ENCODE measurements at places on chromosomes 1 and 21.
A peak's percentile ranks its signal among the peaks of the same experiment; 100 is the strongest.

DNA sequence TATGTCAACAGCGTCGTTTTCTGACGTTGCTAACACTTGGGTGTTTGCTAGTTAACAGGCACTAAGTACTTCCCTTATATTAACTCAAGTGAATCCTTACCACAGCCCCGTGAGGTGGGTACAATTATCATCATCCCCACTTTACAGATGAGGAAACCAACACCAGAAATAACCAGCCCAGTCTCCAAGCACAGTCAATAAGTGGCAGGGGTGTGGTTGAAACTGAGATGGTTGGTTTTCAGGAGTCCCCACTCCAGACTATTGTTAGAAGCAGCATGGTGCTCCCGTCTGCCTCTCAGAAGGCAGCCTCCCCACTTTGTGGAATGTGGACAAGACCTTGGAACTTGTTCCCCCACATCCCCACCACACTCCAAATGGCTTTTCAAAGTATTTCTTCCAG, 45.7 kb upstream of the ACOT11 start:
- no peak for DNase-seq

GRCh38 chr1:202016811-202017748, 6.7 kb downstream of the ELF3 start:
- no peak for DNase-seq

DNA sequence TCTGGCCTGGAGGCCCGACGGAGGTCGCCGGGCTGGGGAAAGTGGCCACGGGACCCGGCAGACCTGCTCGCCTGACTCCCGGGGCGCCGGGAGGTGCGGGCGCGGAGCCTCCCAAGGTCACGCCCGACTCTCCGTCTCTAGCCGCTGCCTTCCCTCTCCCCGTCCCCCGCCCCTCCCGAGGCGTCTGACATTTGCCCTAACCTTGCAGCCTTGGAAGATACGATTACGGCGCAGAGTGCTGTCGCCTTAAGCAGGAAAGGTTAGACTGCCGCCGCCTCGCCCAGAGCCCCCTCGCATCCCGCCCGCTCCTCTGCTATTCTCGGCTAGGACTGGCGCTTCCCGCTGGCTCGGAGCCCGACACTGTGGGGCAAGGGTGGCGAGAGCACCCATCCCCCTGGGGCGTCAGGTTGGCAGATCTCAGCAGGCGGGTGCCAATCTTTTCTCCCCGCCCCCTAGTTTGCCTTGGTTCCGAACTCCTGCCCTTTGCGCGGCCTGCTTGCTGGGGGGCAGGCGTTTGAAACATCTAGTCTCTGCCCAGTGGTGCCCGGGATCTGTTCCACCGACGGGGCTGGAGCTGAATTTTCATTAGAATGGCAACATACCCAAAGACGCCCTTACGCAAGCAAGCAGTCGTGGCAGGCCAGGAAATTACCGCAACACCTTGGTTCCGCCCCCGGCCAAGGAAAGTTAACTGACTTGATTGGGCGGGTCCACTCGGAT, 835 bp downstream of the PGM1 start:
- DNase-seq: no peak

DNA sequence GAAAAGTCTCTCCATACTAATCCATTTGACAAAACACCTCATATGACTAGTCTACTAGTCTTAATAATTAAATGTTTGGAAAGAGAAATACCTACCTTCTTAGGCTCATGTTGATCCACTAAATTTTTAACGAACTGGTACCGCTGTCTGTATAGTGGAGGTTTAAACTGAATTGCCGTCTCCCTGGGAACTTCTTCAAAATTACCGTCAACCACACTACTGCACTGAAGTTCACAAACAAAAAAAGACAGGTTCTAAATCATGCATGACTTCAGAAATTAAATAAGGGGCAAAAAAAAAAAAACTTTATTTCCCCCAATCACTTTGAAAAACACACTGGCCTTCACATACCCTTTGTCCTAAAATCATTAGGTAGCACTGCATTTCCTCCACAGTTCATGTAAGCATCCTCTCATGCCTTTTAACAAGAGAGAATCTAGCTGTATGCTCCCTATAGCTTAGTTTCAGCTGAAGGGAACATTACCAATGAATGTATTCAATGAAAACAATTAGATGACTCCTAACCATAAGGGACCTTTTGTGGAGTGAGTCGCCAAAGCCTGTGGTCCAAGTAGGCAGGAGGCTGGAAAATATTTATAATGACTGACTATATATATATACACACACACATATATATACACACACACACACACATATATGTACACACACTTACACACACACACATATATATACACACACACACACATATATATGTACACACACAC, 3.4 kb downstream of the HENMT1 start:
- DNase-seq: no peak

DNA sequence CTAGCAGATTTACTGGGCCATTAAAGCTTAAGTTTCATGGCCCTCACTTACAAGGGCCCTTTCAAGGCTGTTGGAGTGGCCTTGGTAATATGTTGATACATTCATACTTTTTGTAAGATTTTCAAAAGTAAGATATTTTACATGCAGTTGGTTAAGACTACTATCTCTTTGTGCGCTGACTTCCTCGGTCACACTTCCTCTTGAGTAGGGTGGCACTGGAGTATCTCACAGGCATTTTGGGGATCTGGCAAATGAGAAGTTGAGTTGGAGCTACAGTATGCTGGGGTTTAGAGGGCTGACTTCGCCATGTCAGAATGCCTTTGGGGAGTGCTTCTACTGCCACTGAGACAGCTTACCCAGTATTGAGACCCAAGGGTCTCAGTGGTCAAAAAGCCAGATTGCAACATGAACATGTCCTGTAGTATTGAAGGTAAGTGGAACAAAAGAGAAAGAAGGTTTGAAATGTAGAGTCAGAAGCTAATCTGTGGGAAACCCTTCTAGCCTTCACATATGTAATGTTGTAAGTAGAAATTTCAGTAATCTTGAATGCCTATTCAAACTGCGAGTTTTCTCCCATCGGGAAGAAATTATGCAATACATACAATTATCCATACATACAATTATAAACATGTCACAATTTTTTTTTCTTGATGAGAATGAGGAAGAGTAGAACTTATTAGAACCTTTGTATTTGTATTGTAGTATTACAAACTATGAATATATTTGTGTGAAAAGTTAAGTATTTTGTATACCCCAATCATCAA, 32.3 kb upstream of the RALGPS2 start:
- no peak for DNase-seq

DNA sequence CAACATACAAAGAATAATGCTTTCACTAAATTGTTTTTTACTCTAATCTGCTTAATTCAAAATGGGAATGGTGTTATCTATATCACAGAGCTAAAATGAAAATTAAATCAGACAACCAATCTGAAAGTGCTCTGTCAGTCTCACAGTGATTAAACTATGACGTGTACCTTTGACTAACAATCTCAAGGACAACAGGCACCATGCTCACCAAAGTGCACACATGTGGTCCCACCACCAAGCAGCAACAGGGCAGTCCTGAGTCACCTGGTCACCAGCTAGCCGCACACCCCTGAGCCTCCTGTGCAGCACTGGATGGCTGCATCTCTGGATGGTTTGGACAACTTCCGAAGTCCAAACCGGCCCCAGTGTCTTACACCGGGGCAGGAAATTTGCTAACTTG, 54.5 kb upstream of the NADK start:
- no peak for DNase-seq

- DNase-seq: peak; percentile 66
Observed at GRCh38 chr1:62082456-62083363, 111.9 kb upstream of the L1TD1 start.

DNA sequence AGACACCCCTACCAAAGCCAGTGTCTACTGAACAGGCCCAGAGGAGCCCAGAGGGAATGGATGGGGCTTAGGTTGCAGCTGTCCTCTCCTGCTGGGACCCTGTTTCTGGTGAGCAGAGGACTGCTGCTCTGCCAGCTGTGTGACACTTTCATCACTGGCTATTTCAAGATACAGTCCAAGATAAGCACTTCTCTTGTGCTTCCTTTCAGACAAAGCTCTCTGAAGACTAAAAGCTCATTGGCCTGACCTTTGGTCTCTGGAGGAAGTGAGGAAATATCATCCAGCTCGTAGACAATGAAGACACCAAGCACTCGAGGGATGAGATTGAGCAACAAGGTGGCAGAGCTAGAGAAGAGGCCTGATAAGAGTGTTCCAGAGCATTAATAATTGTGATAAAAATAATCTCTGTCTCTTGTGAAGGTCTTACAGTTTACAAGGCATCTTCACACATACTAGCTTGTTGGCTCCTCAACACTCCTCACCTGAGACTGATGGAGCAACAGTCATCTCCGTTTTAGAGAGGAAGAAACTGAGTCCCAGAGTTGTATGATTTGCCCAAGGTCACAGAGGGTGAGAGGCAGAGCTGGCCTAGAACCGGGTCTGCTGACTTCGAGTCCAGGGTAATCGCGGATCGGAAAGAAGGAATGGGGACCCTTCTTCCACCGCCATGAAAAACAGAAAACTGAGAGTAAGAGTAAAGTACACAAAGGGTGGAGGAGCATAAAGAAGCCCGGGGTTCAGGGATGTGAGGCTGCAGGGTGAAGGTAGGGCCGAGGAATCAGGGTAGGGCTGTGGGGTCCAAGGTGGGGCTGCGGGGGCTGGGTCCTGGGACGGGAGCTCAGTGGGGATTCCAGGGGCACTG, 666 bp downstream of the PAFAH2 start:
- DNase-seq: peak; percentile 49

GRCh38 chr1:195898373-195898772, 709.9 kb downstream of the KCNT2 start:
- no peak for DNase-seq

DNA sequence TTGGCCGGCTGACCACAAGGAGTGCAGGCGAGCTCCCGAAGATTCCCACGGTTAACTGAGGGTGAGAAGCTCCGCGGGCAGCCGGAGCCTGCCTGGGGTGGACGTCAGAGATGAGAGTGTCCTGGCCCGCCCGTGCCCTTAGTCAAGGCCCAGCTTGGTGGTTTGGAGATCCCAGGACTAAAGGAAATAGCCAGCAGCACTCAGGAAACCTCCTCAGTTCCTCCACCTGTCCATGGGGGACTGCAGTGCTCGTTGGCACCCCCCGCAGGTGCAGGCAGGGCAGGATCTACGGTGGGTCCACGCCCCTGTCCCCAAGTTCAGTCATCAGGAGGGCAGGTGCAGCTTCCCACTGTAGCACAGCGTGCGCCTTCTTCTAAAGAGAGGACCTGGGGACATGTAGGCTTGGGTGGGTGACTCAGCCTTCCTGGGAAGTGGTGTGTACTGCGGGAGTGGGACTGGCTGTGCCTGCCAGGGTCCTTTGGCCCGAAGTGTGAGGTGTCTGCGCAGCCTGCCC, 32.5 kb downstream of the SLX9 start:
- no peak for DNase-seq

DNA sequence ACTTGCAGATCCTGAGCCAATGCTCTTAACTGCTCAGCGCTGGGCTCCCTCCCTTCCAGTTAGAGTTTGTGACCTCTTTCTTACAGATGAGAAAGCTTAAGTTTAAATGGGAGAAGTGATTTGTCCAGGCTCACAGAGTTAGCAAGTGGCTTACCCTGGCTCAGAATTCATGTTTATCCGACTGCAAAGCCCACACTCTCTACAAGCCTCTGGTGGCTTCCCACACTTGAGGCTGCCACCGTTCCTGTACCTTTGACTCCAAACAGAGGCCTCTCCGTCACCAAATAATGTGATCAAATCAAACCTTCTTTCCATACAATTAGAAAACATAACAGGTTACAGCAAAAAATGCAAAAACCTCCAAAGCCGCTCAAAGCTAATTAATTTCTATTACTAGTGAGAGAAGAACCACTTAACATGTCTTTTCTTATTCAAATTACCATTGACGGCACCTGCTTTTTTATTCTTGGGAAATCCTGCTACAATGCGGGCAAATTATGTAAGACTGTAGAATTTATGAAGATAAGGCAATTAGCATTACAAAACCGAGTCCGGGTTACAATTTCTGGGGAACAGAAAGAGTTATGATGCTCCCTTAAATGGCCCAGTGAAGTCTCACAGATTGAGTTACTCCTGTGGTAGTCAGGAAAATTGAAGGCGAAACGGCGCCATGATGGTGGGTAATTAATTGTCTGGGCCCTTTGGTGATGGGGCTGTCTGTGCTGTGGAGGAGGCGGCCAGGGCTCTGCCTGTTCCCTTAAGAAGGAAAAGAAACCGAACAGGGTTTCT, 324.3 kb upstream of the POU3F1 start:
- no peak for DNase-seq

DNA sequence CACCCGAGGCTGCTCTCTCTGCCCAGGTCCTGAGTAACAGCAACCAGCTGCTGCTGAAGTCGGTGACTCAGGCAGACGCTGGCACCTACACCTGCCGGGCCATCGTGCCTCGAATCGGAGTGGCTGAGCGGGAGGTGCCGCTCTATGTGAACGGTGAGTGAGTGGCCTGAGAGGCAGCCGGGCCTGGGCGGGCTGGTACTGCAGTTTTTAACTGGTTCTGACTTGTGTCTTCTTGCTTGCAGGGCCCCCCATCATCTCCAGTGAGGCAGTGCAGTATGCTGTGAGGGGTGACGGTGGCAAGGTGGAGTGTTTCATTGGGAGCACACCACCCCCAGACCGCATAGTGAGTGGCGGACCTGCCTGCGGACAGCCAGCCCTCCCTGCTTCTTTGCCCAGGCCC, 91.2 kb upstream of the CD1D start:
- DNase-seq: no peak

- DNase-seq: no peak
Observed at GRCh38 chr1:181326348-181326747, 157.0 kb upstream of the CACNA1E start.

DNA sequence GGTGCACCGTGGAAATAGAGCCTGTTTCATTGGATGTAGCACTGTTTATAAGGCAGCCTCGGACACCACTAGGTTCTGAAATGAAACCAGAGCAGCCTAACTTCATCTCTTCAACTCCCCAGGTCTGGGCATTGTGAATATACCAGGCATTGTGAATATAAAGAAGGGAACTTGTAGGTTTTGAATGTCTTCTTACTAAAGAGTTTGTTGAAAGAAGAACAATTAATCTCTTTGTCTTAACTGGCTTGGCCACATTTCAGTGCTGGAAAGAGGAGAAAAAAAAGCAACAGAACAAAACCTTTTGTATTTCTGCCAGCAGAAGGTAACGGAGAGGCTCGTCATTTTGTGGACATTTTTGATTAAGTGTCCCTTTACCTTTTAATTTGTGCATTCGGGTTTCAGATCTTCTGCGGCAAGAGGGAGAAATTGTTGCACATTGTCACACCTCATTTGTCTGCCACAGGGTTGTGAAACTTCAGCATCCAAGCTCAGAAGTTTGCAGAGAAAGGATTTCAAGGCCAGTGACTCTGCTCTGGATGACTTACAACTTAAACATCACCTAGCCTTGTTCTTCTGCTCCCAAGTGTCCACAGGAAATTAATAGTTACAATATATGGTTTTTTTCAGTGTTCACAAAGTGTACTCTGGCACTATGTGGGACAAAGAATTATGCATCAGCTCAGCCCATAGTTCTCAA, 158.3 kb downstream of the KAZN start:
- DNase-seq: peak; percentile 16

All from spinal cord (tissue), 10 donors.